Fibroblast of skin of left quadriceps (primary cell): ENCODE measurements at places on chromosomes 3 and 15.

DNA sequence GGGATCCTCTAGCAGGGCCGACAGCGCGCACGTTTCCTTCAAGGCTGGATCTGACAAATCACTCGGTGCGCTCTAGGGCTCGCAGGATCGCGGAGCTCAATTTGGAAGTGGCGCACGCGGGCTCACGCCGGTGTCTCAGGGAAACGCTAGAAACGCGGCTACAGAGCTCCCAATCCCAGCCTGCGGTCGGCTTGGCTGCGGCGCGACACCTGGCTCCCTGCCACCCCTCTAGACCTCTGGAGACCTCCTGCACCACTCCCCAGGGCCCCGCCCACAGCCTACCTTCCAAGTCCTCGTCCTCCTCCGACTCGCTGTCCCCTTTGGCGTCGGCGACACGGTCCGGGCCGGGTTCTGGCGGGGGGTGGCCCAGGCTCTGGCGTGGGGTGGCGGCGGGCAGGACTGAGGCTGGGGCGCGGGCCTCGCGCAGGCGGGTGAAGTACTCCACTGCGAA lies 596 bp downstream of the PRKAR2A start:
- DNase-seq, result peak; percentile 40

- DNase-seq, result no peak
These were observed 31.7 kb upstream of the ATG7 start for GRCh38 chr3:11240496-11240895.

- DNase-seq, result peak; percentile 55
These were observed 65.4 kb downstream of the BDH1 start for GRCh38 chr3:197490098-197491058.

DNA sequence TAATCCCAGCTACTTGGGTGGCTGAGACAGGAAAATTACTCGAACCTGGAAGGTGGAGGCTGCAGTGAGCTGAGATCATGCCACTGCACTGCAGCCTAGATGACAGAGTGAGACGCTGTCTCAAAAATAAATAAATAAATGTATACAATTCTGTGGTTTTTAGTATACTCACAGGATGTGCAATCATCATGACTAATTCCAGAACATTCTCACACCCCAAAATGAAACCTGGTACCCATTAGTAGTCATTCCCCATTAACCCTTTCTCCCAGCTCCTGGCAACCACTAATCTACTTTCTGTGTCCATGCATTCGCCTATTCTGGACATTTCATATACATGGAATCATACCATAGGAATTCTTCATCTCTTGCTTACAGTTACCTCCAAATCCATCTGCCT lies 44.5 kb downstream of the LRRFIP2 start:
- peak; percentile 86 for DNase-seq

DNA sequence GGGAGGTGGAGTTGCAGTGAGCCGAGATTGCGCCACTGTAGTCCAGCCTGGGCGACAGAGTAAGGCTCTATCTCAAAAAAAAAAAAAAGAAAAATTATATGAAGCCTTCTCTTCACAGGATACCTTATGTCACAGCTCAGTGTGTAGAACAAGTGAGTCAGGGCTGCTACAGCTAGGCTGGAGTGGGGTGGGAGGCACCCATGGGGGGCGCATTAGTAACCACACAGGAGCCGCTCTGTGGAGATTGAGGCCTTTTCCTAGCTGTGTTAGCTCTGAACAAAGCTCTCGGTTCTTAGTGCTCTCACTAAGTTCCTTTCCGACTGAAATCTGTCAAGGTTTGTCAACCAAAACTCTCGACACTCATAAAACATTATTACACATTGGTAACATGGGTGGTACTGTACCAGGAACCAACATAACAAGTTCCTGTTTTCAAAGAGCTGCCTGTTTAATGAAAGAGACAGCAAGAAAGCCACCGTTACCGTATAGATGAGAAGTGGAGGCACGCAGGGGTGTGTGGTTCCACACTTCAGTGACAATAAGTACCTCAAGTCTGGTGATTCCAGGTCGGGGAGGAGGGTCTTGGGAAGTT lies 4.5 kb downstream of the LRRC31 start:
- DNase-seq, result no peak

DNA sequence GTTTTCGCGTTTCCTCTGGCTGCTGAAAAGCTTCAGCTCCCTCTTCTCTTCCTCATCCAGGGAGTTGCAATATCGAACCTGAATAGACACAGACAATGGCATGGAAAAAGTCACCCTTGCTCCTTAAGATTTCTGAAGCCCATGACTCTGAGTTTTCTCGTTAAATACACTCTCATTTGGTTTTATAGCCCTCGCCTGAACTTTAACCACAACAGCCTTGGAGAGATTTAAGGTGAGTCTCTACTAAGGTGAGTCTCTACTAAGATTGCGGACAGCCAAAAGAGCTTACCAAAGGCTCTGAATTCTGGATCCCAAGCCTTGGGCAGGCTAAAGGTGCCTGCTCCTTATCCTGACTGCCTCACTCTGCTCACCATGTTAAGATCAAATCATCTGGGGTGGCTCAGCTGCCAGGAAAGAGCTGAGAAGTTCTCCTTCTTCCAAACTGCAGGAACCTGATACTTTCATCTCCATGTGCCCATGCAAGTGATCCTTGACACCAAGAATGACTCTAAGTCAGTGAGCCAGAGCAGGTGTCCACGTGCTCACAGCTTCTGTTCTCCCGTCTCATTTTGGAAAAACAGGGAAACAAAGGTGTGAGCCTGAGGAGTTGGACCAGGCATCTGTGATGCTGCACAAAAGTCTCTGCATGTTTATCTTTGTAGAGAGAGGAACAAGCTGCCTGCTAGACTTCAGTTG lies 65.1 kb downstream of the PRICKLE2 start:
- DNase-seq, result no peak
